Lung microvascular endothelial cell (primary cell): ENCODE measurements at places on chromosomes 7 and 10. TPM values are rescaled to one million over a fixed set of nuclear protein-coding genes. Genes with fewer than 3 reads are reported as not detected.
A peak's percentile ranks its signal among the peaks of the same experiment; 100 is the strongest.

DNA sequence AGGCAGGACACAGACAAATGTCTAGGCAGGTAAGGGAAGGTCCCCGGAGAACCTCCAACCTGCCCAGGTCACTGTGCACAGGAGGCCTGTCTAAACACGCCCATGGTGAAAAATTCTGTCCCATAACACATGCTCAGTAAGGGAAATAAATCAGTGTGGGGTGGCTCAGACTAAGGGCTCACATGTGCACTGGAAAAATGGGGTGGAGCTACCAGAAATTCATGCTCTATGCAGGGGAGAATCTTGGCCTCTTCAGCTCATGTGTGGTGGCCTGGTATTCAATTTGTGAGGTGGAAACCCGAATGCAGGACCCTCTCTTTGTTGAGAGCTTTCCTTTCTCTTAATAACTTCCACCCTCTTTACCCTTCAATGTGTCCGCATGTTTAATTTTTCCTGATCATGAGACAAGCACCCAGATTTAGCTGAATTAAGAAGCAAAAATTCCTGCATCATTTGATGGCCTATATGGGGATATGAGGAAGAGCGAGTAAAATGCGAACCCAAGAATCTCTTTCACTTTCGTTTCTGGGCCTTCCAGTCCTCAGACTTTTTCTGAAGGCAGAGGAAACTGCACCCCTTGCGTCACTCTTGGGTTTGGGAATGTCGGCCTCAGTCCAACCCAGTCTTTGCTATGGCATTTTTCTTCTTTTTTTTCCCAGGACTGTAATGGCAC, 163.2 kb downstream of the DGKB start:
- DNase-seq, result no peak

Gene TET1
- total RNA-seq, result 0.22 and 0.60 TPM in 2 replicates

GRCh38 chr7:77796960-77797359, 1.3 kb downstream of the TMEM60 start:
- no peak for DNase-seq

Gene OGDHL
- total RNA-seq, result 0.20 and 0.22 TPM in 2 replicates

Gene C7orf25
- 2.2 and 5.2 TPM in 2 replicates for total RNA-seq

Gene ADAM12
- total RNA-seq, result 0.20 and 0.65 TPM in 2 replicates

- no peak for DNase-seq
Observed at GRCh38 chr10:37803269-37803668, 54.1 kb downstream of the ZNF248 start.

Gene GPR15LG
- total RNA-seq, result not detected in 2 replicates

DNA sequence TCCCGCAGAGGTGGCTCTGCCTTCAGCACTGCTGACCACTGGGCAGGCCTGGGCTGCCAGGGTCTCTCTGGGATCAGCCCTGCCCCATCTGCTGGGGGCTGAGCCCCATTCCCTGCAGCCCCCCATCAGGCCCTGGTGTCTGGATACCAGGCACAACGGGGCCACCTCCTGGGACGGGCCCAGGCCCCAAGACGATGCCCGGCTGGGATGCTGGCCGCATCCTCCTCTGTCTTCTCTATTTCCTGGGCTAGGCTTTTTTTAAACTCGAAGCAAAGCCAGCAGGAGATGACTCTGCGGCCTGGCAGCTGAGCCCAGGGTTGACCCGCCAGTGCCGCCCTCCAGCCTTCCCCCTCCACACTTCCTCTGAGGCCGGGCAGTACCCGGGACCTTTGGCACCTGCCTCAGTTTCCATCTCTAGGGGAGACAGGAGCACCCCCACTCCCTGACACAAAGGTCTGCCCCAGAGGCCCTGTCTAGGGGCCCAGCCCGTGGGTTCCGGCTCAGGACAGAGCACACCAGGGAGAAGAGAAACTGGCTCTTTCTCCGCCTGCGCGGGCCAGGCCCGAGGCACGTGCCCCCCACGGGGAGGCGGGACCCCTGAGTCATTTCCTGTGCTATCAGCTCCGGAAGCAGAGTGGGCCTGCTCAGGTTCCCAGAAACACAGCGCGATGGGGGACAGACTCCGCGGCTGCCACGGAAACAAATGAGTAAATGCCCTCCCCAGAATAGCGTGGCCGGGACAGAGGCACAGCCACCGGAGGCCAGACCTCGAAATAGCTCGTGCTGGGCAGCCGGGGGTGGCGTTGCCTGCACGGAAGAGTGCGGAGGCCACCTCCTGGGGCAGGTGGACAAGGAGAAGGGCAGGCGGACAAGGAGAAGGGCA, 84.6 kb upstream of the PDGFA start:
- peak; percentile 99 for DNase-seq

DNA sequence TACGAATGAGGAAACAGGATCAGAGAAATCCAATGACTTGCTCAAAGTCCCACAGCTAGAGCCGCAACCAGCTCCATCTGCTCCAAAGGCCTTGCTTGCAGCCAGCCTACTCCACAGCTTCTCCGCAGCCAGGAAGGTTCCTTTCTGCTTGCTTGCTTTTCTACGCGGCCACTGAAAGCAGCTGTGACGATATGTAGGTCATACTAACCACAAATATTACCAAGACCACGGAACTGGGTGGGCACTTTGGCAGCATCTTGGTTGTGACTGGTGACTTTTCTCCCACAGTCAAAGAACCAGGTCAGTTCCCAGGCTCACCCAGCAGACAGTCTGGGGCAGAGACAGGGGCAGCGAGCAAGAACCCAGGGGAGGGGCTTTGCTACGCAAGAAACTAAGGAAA, 86.4 kb downstream of the FAM53B start:
- DNase-seq, result no peak

Gene CNTNAP2
- under 0.01 TPM in 1 of 2 replicates, not detected in the other for total RNA-seq

GRCh38 chr7:66296557-66296956, 91.4 kb downstream of the TPST1 start:
- DNase-seq, result no peak

Gene KRIT1
- 24.8 and 32.5 TPM in 2 replicates for total RNA-seq

DNA sequence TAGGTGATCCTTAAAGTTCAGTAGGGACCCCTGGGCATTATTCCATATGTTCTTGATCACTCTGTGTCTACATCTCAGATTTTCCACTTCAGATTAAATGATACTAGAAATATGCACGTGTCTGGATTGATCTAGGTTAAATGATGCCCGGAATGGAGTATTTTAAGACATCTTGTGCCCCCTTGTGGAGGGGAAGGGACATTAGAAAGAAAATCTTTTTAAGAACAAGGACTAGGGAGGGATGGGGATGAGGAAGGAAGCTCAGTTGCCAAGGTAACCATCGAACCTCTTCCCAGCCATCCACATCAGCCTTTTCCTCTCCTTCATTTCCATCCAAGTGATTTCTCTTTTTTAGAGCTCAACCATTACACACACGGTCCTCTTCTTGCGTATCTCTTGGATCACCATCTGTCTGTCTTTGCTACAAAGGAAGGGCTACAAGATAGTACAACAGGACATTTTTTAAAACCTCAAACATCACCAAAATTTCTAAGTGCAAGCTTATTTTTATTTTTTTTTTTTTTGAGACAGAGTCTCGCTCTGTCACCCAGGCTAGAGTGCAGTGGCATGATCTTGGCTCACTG, 40.5 kb downstream of the PRSS2 start:
- DNase-seq, result peak; percentile 57

DNA sequence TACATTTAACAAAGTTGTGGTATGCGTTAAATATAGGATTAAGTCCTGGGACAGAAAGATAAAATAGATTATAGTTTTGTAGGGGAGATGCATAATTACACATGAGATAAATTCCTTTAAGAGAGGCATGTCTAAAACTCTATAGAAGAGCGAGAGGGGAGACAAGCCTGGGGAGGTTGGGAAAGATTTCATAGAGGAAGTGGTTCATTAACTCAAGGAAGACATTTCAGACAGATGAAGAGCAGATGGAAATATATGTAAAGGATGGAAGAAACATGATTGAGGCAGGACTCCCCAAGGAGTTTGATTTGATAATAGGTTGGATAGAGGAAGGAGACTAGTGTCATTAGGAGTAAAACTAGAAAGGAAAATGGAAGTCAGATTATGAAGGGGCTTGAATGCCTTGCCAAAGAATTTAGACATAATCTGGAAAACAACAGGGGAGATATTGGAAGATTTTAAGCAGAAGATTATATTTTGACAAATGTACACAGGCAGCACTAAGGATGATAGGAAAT, 96.1 kb downstream of the PHTF2 start:
- no peak for DNase-seq

- no peak for DNase-seq
Observed at GRCh38 chr10:73773152-73773879, 8.5 kb upstream of the CHCHD1 start.

DNA sequence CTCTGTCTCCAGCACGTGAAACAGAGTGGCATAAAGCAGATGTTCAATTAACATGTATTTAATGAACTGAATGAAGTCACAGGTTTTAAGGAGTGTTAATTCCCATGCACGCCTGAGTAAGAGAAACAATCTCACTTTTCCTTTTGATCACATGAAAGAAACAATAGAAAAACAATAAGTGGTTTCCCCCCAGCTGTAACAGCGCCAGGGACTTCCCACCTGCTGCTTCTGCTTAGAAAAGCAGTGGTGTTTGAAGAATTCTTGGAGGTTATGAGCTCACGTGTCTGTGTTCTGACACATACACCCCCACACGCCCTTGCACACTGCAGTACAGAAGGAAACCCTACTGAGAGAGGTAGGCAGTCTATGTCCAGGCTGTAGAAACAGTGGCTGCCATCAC, 51.3 kb upstream of the FRMD4A start:
- DNase-seq, result peak; percentile 46

DNA sequence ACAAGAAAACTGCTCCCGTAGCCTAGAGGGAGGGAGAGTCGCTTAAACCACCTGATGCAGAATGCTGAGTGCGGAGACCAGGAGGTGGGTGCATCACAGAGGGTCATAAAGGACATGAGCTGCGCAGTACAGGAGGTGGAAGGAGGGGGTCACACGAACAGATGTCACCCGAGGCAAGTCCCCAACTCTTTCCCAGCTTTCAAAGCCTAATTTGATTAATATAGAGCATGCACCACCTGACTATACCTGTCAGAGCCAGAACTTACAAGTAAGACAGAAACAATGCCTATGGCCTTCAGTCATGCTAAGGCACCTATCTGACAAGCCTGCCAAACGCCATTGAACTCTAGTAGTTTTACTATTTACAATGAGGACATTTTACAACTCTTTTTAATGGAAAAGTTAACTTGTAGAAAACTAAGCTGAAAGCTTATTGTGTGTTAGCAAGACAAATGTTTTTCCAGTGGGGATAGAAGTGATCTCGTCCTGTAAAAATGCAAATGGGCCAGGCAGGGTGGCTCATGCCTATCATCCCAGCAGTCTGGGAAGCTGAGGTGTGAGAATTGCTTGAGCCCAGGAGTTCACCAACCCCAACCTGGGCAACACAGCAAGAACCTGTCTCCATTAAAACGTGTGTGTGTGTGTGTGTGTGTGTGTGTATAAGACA, 1.1 kb upstream of the VOPP1 start:
- DNase-seq, result no peak

Gene PALS2
- 7.0 and 15.3 TPM in 2 replicates for total RNA-seq

Gene SNCG
- 46.2 and 112 TPM in 2 replicates for total RNA-seq

DNA sequence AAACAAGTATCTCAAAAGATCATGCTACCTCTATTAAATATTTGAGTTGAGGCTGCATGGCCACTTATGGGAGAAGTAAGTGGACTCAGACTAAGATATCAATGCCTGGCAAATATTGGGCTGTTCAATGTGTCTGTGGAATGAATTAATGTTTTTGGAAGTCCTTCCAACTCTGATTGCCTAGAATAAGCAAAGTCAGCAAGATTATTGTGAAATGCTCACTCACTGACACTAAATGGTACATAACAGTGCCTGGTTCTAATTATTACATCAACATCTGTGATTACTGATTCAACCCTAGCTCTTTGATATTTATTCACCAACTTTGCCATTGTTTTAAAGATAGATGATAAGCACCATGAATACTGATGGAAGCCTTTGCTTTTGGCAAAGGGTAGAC, 45.5 kb upstream of the HDAC9 start:
- no peak for DNase-seq

Gene SPDYE9
- total RNA-seq, result not detected in 2 replicates

DNA sequence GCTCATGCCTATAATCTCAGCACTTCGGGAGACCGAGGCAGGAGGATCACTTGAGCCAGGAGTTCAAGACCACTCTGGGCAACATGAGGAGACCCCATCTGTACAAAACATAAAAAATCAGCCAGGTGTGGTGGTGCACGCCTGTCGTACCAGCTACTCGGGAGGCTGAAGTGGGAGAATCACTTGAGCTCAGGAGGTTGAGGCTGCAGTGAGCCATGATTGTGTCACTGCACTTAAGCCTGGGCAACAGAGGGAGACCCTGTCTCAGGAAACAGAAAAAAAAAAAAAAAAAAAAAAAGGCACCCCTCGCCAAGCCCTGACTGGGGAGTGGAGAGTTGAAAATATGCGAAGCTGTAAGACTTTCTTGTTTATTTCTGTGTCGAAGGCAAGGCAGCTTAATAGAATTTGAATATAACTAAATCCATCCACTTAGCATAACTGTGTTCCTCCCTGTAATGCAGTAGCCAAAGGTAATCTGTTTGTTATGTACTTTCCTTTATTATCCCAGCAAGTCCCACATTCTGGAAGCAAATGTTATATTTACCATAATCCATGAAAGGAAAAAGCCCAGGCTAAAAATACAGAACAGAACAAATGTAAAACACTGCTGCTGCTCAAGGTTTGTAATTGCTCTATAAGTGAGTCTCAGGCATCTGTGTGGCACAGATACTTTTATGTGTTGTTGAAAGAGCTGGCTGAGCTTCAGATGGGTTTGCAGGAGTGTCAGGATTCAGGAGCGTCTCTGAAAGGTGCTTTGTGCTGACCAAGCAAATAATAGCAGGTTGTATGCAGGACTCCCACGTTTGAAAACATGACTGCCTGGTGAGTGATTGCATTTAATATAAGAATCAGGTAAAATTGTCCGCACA, 127.2 kb downstream of the CELF2 start:
- no peak for DNase-seq

GRCh38 chr10:86190291-86190690, 176.3 kb downstream of the GRID1 start:
- DNase-seq, result no peak

- no peak for DNase-seq
Observed at GRCh38 chr7:149633976-149634945, 136.7 kb upstream of the ZNF746 start.

DNA sequence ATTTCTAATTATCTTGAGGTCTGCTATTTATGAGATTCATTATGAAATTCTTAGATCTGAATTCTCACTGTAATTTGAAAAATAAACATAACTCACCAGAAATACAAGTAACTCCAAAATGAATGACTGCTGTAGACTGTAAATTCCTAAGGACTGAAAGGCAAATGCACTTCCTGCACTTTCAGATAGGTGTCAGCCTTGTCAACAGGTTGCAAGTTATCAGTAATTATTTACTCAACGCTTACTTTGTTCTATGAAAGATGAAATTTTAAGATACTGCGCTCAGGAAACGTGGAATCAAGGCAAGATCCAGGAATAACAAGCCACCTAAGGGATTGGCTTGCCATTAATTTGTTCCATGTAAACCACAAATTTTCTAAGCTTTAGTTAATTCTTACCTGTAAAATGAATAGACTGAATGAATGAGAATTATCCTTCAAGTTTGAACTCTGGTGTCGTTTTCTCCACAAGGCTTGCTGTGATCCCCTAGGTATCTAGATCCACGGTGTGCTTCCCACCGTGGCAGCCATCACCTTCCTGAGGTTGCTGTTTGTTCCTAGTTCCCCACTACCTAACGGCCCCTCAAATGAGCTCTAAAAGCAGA, 12.6 kb downstream of the DHX32 start:
- peak; percentile 74 for DNase-seq
